ENCODE measurements at places on chromosomes 4 and X.

DNA sequence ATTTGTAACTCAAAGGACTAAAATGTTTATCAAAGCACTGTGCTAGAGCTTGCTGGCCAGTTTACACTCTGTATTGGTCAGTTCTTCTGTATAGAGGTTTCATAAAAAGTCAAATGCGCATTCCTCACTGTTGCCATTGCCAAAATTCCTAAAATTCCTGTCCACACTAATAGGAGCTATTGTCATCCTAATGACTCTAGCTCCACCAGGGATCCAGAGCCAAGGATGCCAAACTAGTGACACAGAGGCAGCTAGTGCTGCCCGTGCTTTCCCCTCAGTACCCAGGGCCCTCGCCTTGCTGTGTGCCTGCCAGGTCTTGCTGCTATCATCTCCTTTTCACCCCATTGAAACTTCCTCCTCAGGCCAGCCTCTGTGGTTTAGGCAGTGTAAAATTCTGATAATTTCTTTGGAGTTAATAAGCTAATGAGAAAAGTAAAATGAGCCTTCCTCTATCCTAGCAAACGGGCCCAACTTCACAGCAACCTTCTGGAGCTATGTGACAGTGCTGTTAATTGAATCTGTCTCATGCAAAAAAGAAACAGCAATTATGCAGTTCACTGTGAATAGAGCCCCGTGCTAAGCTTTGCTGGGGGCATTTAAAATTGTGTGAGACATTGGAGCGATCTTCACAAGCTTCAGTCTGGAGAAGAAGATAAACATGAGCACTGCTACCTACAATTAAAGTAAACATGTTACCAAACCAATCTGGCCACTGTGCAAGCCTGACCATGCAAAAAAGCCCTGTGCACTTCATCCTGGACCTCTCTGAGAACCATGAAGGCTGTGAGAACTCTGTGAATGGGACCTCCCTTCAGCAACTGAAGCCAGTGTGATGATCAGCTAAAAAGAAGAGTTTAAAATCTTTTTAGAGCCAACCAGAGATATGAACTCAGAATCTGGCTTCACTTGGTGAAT lies 43.1 kb upstream of the FGF2 start:
- DNase-seq = peak; percentile 78

- no peak for DNase-seq
These were observed 237.3 kb upstream of the TET2 start for GRCh38 chr4:104909376-104909775.

DNA sequence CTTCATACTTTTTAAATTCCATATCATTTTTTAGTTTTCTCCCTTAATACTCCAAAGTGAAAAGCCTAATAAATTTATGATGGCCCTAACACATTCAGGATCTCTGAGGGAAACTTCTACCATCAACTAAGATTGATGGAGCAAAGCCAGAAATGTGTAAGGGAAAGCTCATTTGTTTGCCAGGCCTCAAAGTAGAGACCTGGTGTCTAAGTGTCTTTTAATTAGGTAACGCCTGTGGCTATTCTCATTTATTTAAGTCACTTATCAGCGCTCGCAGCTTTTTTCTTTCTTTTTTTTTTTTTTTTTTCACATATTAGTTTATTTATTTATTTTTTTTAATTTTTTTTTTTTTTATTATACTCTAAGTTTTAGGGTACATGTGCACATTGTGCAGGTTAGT lies 242.4 kb downstream of the TMA16 start:
- no peak for DNase-seq

DNA sequence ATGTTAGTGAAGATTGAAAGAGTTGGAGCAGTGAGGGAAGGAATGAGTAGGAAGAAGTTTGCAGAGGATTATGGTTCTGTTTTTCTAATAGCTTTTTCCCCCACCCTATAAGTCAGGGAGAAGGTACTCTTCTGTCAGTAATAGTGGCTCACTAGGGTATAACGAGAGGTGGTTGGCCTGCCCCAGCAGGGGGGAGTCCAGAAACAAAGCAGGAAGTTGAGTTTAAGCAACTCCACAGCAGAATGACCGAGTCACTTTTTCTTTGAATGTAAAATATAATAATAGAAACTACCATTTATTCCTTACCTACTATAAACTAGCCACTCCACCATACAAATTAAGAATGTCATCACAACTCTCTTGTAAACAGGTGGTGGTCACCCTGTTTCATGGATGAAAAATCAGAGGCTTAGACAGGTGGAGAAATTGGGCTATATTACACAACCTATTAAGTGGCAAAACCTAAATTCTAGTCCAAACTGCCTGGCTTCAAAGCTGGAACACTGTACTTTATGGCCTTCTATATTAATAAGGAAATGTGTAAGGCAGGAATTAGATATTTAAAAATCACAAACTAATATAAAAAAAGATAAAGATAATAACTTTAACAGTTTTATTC lies 21.9 kb downstream of the AP1AR start:
- DNase-seq = no peak

DNA sequence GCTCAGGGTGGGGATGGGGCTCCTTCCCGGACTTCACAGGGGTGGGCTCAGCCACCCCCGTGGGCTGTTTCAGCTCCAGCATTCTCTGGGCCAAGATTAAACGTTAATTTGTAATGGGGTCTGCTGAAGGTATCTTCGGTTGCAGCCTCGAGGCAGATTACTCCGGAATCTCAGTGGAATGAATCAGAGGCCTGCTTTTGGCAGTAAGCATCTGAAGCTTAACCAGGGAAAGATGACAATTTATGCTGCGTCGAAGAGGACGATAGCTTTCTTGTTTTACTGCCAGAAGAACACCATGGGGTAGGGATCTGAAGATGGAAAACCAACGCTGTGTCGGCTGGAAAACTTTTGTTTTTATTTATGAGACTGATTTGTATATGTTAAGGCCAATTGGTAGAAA lies 129.2 kb upstream of the MSX1 start:
- no peak for DNase-seq

DNA sequence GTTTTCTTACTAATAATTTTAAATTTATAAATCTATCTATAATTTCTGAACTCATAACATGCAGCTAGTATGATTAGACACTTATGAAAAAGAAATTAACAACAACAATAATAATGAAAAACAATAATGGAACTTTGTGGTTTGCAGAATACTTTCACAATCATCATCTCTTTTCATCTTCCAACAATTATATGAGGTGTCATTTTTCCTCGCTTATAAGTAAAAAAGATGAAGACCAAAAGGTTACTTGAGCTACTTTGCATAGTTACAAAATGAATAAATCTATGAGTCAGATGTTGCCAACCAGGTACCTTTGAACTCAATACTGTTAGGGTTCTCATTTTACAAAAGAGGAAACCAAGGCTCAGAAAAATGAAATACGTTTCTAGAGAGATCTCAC lies 98.5 kb upstream of the ELOVL6 start:
- no peak for DNase-seq

All from fibroblast of mammary gland (primary cell).